NCI-H1105 (cell line): ENCODE measurements at places on chromosomes 16 and 17.

GRCh38 chr17:41904242-41904841 lies 14.4 kb downstream of the ACLY start:
- no peak for DNase-seq

GRCh38 chr16:57948027-57948426 lies 22.9 kb downstream of the CNGB1 start:
- DNase-seq: no peak

DNA sequence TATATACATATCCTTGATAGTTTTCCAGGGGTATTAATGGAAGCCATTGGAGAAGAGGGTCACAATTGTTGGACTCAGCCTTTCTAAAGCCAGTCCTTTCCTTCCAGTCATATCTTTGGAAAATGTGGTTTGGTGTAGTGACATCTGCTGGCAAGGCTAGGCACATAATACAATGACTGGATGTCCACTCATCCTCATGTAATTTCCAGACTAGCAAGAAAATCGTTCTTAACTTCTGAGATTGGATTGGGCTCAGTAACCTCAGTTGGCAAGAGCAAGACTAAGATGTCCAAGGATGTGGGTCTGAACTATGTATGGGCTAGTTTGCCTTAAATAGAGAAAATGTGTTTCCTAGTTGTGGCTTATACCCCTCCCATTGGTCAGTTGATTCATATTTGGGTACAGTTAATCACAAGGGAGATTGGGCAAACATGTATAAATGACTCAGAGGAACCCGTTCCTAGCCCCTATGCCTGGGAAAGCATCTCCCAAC lies 8.7 kb upstream of the KAT7 start:
- no peak for DNase-seq

DNA sequence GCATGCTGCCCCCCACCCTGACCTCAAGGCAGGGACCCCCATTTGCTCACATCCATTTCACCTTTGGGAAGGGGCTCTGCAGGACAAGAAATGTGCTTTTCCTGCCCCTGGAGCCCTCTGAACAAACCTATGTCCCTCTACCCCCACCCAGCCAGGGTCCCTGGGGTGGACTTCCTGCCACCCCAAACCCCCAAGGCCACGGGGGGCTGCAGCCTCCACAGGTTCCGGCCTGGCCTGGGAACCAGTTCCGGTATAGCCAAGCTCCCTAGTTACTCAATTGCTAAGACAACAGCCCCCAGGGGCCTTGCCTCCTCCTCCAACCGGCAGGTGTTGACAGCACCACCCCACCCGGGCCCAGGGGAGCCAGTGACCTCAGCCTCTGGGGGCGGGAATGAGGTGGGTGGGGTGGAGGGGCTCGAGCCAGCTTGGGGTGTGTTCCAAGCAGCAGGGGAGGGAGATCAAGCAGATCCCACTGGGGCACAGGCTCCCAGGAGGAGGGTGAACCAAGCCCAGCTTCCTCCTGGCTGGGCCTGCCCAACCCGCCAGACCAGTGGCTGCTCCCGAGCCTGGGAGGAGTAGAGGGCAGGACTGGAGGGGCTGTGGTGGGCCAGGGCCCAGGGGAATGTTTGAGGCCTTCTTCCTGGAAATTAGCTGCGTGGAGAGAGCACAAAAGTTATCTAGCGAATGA lies 6.6 kb downstream of the PNMT start:
- DNase-seq: no peak

DNA sequence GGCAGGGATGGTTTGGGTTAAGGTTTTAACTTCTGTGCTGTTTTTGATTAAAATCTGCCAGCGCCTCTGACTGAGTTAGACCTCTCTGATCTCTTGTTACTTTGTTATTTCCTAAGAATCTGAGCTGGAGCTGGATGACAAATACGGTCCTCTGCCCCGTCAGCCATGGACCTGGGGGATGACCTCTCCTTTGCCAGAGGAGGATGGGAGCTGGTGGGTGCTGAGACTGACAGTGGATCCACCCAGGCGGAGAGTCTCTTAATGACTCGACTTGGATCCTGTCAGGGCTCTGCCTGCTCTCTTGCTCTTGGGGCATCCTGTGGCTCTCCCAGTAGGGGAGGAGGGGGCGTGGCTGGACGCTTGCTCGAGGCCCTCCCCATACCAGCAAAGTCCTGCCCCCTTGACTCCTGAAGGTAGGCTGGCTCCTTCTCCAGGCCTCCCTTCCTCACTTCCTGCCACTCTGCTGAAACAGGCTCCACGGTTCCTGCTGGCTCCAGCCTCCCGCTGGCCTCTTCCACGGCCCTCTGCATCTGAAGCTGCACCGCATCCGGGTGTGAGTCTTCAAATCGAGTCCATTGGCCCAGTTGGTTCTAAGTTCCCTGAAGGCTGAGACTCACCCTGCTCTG lies 24.8 kb upstream of the MAP3K14 start:
- no peak for DNase-seq

- DNase-seq: no peak
Measured at GRCh38 chr17:80695979-80696378, 151.3 kb downstream of the RPTOR start.

DNA sequence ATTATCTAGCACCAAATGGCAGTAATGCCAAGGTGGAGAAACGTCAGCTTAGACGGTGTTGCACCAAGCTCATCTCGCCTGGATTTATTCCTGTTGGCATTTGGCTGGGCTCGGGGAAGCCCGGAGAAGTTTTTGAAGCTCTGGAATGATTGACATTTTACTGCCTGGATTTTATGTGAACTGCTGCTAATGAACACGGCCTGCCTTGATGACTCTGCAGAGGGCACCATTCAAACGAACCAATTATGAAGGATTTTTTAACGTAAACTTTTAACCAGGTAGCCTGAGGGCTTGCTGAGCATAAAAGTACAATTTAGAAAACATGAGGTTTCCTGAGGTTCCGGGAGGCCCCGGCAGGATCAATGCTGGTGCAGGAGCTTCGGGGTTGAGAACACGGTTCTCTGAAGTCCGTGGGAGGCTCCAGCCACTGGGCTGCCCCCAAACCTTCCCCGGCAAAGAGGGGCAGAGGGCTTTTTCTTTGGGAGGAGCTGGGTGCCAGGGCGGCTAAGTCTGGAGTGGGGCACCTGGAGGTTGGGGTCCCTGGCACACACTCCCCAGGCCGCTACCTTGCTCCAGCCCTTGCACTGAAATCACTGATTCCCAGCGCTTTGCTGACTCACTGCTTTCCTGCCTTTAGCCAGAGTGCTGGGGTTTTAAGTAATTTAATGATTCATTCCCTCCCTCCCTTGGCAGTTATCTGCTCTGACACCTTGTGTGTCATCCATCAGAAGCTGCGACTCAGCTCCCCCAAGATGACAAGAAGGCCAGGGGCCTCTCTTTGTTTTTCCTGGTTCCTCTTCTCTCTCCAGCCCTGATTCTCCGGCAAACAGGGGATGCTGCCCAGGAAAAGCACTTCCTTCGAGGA lies 161.2 kb upstream of the IRX3 start:
- DNase-seq: no peak

DNA sequence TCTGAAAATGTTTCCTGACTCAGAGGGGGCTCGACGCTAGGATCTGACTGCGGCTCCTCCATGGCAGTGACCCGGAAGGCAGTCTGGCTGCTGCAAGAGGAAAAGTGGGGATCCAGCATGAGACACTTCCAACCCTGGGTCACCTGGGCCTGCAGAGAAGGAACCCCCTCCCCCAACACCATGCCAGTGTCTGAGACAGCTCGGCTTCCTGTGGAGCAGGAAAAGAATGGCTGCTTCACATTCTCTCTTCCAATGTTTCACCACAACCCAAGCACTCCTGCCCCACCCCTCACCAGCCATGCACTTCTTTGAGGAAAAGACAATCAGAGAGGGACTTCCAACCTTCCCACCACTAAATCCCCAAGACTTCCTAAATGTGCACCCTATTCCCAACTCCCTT lies 10.8 kb downstream of the TP53 start:
- DNase-seq: no peak

- DNase-seq: peak; percentile 19
Measured at GRCh38 chr16:1159973-1160772, 7.3 kb downstream of the CACNA1H start.

- no peak for DNase-seq
Measured at GRCh38 chr16:70784692-70785555, 16.0 kb downstream of the VAC14 start.

- no peak for DNase-seq
Measured at GRCh38 chr16:85435286-85435685, 177.8 kb upstream of the GSE1 start.

DNA sequence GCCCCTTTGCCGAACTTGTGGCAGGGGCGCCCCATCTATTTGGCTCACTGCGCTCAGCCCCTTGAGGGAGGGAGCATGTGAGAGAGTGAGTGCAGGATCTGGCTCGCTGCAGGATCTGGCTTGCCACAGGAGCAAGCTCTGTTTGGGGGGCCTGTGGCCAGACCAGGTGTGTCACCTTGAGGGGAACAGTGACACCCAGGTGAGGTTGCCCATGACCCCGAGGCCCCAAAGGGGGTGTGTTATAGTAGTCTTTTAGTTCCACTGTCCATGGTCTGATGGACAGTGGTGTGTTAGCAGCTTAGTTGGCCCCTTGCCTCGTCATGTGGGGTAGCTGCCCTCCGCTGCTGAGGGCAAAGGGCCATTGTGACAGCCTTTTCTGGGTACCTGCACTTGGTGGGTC lies 41.6 kb downstream of the CCDC42 start:
- no peak for DNase-seq

GRCh38 chr17:73215447-73215846 lies 22.6 kb downstream of the COG1 start:
- DNase-seq: no peak

- DNase-seq: no peak
Measured at GRCh38 chr16:48438414-48438813, 53.2 kb upstream of the SIAH1 start.

DNA sequence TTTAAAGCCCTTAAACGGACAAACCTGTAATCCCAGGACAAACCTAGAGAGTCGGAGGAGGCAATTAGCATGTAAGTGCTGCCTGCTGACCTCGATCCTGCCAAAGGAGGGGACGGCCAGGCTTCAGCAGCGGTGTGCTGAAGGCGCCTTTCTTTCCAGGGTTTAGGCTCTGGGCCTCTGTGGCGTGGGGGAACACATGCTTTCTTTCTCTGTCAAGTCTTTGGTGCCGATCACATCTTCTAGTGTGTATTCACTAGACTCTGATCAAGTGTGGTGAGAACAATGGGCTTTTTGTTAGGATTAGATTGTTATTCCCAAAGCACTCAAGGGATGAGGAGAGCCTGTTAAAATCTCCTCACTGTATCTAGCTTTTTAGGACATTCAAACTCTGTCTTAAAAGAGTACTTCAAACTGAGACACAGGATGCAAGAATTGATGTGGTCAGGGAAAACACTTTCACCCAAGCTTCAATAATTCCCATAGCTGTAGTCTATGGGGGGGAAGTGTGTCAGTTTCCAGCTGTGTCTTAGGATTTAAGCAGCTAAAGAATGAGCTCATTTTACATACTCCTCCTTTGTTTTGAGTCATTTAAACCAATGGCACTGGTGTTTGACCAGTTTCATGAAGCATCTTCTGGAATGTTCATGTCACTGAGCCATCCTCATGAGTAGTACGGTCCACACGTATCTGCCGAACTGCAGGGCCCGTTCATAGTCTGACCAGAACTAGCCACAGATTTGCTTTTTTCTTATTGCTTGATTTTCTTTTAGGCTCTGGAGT lies 51.2 kb downstream of the RPA1 start:
- no peak for DNase-seq

DNA sequence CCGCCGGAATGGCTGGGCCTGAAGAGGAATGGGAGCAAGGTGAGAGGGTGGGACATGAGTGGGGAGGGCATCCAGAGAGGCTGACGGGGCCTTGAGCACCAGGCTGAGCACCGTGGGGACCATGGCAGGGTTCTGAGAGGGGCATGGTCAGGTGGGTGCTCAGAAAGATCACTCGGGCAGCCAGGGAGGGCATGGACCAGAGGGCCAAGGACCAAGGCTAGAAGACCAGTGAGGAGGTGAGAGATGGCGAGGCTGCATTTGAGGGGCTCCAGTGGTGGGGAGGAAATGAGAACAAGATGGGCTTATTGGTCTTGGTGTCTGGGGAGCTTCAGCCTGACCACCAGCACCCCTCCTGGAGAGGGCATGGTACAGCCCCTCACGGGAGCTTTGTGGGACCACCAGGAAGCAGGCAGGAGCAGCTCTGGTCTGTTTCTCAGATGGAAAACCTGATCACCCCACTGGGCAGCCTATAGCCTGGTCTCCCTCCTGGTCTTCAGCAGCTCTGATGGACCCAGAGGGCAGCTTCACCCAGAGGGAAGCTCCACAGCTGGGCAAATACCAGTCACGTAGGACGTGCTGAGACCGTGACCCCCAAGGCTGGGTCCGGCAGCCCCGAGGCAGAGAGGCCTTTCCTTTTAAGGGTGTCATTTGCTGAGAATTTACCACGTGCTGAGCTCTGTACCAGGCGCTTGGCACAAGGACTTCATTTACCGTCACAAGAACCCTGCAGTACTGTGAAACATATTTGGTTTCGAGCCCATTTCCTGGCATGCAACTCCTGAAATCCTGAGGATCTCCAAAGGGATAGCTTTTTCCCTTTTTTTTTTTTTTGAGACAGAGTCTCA lies 11.4 kb upstream of the NCBP3 start:
- no peak for DNase-seq

GRCh38 chr17:53626286-53626685 lies 196.4 kb upstream of the KIF2B start:
- no peak for DNase-seq

DNA sequence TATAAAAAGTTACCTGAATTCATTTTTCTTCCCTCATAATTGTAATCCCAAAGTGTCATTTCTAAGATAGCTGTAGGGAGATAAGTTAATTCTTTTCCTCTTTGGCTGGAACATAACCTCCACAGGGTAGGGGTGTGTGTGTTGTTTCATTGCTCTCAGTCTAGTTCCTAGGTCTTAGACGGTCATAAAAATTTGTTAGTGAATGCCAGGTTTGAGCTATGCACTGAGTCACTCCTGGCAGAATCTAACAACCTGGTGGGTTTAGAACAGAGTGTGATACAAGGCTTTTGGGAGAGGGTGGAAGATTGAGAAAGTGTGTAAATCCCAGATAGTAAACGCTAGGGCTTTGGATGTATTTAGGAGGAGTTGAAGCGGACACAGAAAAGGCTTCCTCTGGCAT lies 894 bp upstream of the PHKG2 start:
- DNase-seq: no peak

GRCh38 chr17:13952009-13952750 lies 117.1 kb upstream of the COX10 start:
- no peak for DNase-seq

DNA sequence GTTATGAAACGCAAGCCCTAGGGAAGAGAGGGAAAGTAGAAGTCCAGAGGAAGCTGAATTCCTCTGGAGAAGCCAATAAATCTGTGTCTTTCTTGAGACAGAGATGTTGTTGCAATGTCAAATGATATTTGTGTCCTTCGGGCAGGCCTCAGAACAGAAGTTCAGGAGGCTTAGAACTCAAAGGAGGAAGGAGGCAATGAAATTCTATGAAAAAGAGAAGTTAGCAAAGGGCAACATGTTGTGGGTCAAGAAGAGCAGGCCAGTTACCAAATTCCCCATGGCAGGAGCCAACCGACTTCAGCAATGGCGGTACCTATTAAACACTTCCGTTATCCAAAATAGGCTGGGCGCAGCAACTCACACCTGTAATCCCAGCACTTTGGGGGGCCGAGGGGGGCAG lies 109.0 kb upstream of the DHX40 start:
- no peak for DNase-seq

- no peak for DNase-seq
Measured at GRCh38 chr16:79469999-79470398, 130.5 kb downstream of the MAF start.
